Mammary microvascular endothelial cell (primary cell): ENCODE measurements at places on chromosomes 12 and 14. TPM values are rescaled to one million over a fixed set of nuclear protein-coding genes. Genes with fewer than 3 reads are reported as not detected.

The HSP90AA1 gene
- 1,328 and 1,548 TPM in 2 replicates for total RNA-seq

The KRT74 gene
- total RNA-seq, result not detected in 2 replicates

The TBX5 gene
- not detected in 2 replicates for total RNA-seq

The CEBPE gene
- not detected in 2 replicates for total RNA-seq
